LHCN-M2 (cell line): ENCODE measurements at places on chromosomes 4 and X. TPM values are rescaled to one million over a fixed set of nuclear protein-coding genes. Genes with fewer than 3 reads are reported as not detected.
A peak's percentile ranks its signal among the peaks of the same experiment; 100 is the strongest.

- no peak for DNase-seq
Measured at GRCh38 chrX:81355436-81355835, 153.5 kb downstream of the SH3BGRL start.

DNA sequence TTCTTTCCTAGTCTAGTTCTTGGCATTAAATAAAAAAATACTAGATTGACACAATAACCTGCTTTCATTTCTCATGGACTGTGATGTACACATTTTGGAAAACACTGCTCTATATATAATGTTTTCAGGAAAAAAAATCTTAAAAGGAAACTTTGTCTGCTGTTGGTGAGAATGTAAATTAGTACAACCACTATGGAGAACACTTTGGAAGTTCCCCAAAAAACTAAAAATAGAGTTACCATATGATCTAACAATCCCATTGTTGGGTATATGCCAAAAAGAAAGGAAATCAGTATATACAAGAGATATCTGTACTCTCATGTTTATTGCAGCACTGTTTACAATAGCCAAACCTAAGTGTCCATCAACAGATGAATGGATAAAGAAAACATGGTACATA lies 202.3 kb downstream of the PPP3CA start:
- DNase-seq = no peak

GRCh38 chr4:142549248-142549647 lies 296.9 kb downstream of the INPP4B start:
- no peak for DNase-seq

- peak; percentile 56 for DNase-seq
Measured at GRCh38 chr4:54746218-54746617, 88.5 kb downstream of the KIT start.

The RRH gene
- total RNA-seq = not detected in 2 replicates

- DNase-seq = no peak
Measured at GRCh38 chr4:24831637-24832036, 36.3 kb downstream of the SOD3 start.

The PAGE2B gene
- not detected in 2 replicates for total RNA-seq

DNA sequence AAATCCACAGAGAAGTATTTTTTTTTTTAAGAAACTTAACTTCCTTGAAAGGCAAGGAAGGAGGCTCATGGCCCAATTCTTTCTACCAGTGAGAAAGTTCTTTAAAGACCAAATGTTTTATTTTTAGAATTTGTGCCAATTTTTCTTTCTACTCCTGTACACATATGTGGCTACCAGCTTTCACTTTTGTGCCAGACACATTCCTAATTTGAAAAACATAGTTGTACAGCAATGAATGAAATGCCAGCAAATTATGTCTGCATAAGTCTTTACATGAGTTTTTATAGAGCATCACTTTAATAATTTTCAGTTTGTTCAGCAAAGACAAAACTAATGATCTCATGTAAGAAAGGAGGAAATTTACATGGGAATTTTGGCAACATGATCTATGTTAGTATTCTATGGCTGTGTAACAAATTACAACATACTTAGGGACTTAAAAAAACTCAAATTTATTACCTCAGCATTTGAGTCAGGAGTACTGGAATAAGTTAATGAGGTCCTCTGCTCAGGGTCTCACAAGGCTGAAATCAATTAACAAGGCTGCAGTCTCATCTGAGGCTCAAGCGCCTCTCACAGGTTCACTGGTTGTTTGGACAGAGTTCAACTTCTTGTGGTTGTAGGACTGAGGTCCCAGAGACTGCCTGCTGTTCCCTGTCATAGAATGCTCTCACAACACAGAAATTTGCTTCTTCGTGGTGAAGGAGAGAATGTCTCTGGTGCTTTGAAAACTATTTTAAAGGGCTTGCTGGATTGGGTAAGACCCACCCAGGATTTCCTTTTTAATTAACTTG lies 678.2 kb upstream of the FAM241A start:
- DNase-seq = no peak

GRCh38 chr4:87213421-87214075 lies 6.9 kb downstream of the KLHL8 start:
- DNase-seq = no peak

DNA sequence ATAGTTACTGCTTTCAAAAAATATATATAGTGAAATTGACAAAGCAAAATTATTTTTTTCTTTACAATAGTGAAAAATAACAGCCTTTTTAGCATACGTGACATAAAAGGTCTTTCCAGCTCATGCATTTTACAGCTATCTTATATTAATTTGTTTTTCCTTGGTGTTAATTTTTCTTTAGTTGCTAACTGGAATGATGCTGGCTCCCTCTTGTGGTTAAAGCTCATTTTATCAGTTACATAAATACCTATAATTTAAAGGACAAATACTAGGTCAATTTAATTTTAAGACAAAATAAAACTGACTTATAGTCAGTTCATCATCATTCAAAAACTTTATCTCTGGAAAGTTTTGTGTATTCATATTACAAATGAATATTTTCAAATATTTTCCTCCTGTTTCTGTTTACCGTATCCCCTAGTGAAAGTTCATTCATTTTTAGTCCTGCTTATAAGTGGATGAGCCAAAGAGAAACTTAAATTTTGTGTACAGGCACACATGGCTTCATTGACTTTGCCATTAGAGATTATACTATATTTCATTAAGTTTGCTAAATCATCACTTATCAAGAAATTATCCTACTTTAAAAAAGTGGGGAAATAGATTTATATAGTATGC lies 9.9 kb upstream of the ANAPC4 start:
- DNase-seq = peak; percentile 39

DNA sequence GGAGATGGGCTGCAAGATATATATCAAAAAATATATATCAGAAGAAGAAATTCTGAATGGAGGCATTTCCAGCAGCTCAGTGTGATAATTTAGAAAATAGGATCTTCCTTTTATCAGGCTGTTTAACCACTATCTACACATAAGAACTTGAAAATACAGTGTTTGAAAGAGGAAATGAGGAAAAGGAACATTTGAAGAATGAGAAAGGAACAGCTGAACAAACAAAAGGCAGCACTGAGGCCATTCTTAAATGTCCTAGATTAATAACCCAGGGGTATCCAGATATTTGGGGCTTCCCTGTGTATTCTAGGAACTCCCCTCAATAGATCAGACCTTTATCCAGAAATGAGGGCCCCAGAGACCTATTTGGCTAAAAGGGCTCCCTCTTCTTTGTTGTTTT lies 4.1 kb downstream of the SLC39A8 start:
- DNase-seq = peak; percentile 73

- DNase-seq = no peak
Measured at GRCh38 chr4:54726907-54727306, 69.2 kb downstream of the KIT start.

The BST1 gene
- total RNA-seq = 1.0 and 2.2 TPM in 2 replicates

DNA sequence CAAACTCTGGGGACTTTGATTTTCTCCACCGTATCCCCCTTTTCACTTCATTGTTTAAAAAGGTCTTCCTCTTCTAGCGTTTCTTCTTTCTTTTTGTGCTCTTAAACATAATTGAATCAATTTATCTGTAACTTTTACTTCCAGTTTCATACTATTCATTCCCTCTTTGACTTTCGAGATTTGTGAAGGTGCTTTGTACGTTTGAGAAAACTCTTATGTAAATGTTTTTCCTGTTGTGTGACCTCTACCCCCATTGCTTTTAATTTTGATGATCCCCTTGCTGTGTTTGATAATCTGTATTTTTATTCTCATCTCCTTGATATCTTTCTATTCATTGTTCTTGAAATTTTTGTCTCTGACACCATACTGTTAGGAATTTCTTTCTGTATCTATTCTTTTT lies 4.8 kb downstream of the USP38 start:
- no peak for DNase-seq

- peak; percentile 90 for DNase-seq
Measured at GRCh38 chr4:158670975-158671664, 567 bp downstream of the C4orf46 start.

The BMP3 gene
- total RNA-seq = under 0.01 and 0.17 TPM in 2 replicates

GRCh38 chr4:173420324-173420752 lies 21.4 kb upstream of the SCRG1 start:
- DNase-seq = peak; percentile 35

The FAM47E gene
- 0.11 and 0.19 TPM in 2 replicates for total RNA-seq

The TAF9B gene
- 27.6 and 40.6 TPM in 2 replicates for total RNA-seq

DNA sequence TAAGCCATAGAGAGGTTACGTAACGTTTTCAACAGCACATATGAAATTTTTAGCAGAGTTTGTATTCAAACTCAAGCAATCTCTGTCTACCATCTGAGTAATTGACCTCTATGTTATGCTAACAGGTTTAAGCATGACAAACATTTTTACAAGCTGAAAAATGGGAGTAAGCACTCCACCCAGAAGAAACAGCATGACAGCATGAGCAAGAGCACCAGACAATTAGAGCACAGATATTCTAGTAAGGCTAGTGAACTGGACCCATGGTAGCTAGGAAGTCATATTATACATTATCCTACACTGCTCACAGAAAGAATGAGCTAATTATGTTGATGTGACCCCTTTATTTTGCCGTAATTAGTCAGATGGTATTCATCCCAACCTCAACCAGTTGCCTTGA lies 200.5 kb downstream of the PABPC4L start:
- DNase-seq = no peak

- no peak for DNase-seq
Measured at GRCh38 chr4:6393544-6394475, 78.6 kb downstream of the PPP2R2C start.

GRCh38 chr4:118282692-118283091 lies 70.1 kb downstream of the PRSS12 start:
- peak; percentile 77 for DNase-seq

The ERAS gene
- total RNA-seq = not detected in 2 replicates

The GLUD2 gene
- 0.34 and 0.45 TPM in 2 replicates for total RNA-seq

GRCh38 chrX:123830309-123830708 lies 29.5 kb upstream of the XIAP start:
- DNase-seq = no peak

The CABS1 gene
- total RNA-seq = not detected in 2 replicates

- DNase-seq = peak; percentile 14
Measured at GRCh38 chrX:54785901-54786300, 12.2 kb downstream of the ITIH6 start.

The PRAF2 gene
- 17.5 and 18.5 TPM in 2 replicates for total RNA-seq

DNA sequence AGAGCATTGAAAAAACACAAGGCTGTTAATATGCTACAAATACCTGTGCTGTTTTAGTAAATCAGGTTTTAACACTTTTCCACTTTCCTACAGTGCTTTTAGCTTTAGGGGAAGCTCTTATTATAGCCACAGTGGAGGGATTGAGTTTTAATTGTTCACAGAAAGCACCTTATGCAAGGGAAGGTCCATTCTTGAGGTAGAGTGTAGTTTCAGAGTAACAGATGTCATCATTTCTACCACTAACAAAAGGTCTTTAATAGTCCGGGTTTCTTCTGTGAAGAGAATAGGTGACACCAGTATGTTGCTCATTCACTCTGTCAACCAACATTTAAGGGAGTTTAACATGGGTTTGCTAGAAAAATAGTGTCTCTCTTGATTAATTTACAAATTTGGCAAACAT lies 104.4 kb downstream of the STIM2 start:
- no peak for DNase-seq

- peak; percentile 31 for DNase-seq
Measured at GRCh38 chr4:40240040-40240653, 43.3 kb downstream of the RHOH start.

DNA sequence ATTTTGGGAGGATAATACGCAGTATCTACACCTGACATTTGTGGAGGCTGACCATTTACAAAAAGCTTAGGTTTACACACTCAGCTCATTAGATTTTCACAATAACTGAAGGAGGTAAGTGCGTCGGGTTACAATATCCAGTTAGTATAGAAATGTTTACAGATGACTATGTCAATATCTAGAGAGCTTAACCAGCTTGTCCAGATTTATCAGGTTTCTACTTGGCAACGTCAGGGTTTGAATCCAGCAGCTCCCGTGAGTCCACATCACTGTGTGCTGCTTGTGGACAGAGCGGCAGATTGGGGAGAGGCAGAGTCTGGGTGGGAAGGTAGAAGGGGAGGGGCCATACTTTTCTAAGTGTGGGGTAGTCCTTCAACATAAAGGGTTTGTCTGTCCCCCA lies 28.3 kb downstream of the ARHGAP10 start:
- no peak for DNase-seq

GRCh38 chr4:134812611-134813010 lies 611.0 kb upstream of the PABPC4L start:
- DNase-seq = no peak

GRCh38 chr4:106340774-106341173 lies 24.4 kb downstream of the AIMP1 start:
- DNase-seq = no peak

The CNKSR2 gene
- 0.06 TPM in 1 of 2 replicates, not detected in the other for total RNA-seq

DNA sequence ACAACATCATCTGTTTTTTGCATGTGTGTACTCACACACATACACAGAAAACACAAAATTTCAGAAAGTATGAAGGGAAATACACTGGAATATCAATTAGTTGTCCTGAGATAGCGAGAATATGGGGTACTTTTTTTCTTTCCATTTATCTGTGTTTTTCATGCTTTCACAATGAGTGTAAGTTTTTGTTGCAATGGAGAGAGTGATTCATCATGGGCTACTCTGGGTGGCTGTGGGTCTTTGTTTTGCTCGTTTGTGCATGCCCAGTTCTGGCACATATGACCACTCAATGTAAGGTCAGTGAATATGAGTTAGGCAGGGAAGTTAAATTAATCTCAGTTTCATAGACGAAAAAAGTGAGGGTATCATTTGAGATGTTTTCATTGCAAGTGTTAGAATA lies 26.9 kb downstream of the XK start:
- DNase-seq = peak; percentile 11

- no peak for DNase-seq
Measured at GRCh38 chr4:12126474-12126873, 697.8 kb upstream of the HS3ST1 start.

The MID1 gene
- 8.6 and 11.8 TPM in 2 replicates for total RNA-seq

- DNase-seq = no peak
Measured at GRCh38 chr4:181271116-181271640, 972.0 kb upstream of the TENM3 start.

- DNase-seq = peak; percentile 50
Measured at GRCh38 chrX:129540068-129540653, at the start of gene OCRL. TSS of gene OCRL (plus strand) at chrX:129540259. CDS start at chrX:129540440, 181 bp downstream.

DNA sequence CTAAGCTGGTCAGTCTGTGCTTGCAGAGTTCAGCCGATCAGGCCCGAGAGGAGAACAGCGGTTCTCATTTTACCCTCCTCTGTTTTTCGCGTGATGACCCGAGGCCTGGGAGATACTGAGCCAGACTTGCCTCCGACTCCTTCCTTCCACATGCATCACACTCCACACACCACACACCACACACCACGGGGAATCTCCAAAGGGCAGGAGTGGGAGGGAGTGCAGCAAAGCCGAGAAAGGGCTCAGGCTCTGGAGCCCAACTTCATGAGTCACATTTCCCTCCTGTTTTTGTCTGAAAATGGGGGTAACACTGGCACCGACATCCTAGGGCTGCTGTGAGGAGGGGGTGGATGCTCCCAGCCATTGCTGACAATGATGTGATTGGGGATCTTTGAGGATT lies 38.9 kb downstream of the TKTL1 start:
- DNase-seq = no peak

DNA sequence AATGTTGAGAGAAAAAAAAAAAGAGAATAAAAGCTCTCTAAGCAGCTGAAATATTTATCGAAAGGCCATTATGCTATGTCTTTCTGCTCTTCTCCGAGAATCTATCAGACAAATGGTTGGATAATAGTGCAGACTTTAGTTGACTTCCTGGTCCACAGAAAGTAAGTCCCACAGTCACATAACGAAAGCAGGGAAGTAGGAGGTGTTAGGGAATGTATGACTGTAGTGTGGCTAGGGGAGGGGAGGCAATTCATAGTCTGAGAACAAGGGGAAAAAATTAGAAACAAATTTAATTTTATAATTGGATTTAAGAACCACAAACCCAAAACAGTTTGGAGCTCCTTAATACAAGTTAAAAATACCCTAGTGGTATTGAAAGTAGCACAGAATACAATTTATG lies 79.7 kb upstream of the VEGFC start:
- DNase-seq = peak; percentile 41

The ERCC6L gene
- total RNA-seq = 15.3 and 18.0 TPM in 2 replicates

The PRSS12 gene
- total RNA-seq = 6.6 and 8.2 TPM in 2 replicates

The STEEP1 gene
- total RNA-seq = 19.1 and 24.5 TPM in 2 replicates
